KG1 (cell line): ENCODE measurements at places on chromosomes 1 and 21.

DNA sequence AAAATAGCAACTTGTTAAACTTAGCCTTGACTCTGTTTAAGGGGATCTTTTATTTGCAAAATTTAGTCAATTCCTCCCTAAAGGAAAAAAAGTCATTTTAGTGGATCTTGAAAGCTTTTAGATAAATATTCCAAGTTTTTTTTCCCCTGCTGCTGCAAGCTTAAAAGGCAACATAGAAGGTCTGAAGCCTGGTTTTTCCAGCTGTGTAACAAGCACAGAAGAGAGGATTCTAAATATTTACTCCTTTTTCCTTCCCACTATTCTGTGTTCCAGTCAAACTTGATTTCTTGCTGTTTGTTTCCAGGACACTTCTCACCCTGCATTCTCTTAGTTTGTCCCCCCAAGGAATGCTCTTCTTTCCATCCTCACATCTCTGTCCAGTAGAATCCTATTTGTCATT lies 86.7 kb downstream of the NFIA start:
- DNase-seq = no peak

DNA sequence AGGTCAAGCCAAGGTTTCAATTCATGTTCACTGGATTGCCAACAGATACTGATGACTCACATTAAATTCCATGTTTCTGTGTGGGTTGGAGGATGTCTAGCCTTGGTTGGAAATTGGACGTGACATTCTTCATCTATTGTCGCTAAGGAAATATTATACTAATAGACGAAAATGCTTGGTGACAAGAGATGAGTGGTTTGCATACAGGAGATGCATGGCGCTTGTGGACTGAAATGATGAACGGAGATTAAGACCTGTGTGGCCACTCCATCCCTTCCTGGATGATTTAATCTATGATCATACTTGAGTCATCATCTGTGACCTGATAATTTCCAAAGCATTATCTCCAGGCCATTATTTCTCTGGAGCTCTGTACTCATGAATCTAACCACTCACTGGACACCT lies 97.0 kb upstream of the CD34 start:
- DNase-seq = no peak

DNA sequence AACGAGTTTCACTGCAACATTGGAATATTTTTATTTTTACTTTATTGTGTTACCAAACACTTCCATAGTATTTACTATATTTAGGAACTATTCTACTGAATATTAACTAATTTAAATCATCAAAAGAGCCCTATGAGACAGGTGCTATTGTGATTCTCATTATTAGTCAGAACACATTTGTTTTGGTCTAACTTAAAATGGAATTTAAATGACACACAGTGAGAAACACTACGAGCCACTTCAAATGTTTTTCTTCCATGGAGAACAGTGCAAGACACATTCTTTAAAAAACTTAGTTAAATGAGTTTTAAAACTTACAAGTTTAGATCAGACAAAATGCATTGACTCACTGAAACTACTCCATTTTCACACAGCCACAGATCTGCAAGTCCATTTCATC lies 6.6 kb upstream of the TRAF3IP3 start:
- no peak for DNase-seq

GRCh38 chr1:30809514-30810263 lies 52.1 kb upstream of the LAPTM5 start:
- no peak for DNase-seq

DNA sequence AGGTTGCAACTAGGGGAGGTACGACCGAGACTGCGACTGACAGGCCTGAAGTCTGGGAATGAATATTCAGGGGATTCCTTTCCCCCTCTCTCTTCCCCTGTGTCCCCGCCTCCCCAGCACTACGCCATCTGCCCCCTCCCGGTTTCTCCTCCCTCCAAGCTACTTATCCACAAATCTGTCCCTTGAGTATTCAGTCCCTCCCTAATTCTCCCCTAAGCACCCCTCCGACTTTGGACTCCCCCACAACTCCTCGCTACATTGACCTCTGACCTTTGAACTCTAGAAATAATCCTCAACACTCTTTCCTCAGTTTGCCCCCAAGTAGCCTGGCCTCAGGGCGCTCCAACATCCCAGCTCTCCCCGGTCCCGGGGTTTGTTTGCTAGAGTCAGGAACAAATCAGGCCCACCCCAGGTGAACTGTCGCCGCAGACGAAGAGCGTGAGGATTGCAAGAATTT lies 393 bp downstream of the LYSMD1 start:
- DNase-seq = no peak

DNA sequence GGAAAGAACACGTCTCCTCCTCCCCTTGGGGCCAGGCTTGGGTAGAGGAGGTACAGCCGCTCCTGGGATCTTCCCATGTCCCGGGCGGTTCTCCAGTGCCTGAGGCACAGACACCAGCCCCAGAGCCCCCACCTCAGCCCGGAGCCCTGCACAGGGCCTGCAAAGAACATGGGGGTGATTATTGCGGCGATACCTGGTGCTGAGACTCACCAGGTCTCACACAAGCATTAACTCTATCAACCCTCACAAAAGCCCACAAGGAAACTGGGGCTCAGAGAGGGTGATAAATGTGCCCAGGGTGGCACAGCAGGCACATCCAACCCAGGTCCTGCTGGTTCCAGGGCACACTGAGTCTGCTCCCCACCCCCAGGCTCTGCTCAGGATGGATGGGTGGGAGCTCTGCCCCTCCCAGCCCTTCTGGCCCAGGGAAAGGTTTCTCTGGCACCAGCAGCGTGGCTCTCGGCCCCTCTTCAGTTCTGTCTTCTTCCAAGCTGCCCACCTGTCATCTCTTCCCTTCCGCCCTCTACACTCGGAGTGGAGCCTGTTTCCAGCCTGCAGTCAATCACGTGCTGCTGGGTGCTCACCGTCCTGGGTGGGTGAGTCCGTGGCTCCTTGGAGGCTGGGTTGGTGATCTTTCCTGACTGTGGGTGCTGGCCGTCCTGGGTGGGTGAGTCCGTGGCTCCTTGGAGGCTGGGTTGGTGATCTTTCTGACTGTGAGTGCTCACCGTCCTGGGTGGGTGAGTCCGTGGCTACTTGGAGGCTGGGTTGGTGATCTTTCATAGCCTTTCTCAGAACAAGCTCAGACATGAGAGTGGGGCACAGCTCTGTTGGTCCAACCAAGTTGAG lies 53.6 kb upstream of the AJAP1 start:
- DNase-seq = no peak

DNA sequence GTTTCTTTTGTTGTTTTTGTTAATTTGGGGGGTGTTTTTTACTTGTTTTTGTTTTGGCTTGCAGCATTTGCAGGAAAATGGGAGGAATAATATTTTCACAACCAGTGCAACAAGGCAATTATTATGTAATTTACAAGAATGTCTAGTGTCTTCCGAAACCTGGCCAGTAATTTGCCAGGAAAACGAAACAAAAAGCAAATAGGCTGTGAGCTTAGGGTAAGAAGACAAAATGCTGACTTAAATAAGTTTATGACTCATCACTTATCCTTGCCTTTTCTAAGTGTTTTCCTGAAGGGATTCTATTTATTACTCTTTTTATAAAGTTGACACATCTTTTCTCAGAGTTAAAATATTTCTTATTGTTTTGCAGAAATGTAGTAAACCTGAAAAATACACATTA lies 49.8 kb downstream of the KCNT2 start:
- DNase-seq = no peak

- no peak for DNase-seq
Measured at GRCh38 chr1:198096390-198096789, 60.4 kb upstream of the NEK7 start.

GRCh38 chr1:8866792-8867415 lies 11.6 kb downstream of the ENO1 start:
- no peak for DNase-seq

DNA sequence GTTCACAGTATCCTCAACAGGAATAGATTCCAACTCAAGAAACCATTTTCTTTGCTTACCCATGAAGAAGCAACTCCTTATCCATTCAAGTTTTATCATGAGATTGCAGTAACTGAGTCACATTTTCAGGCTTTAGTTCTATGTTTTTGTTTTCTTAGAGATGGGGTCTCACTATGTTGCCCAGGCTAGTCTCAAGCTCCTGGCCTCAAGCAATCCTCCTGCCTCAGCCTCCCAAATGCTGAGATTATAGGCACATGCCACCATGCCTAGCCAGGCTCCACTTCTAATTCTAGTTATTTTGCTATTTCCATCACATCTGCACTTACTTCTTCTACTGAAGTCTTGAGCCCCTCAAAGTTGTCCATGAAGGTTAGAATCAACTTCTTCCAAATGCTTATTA lies 143.3 kb upstream of the HP1BP3 start:
- DNase-seq = no peak

GRCh38 chr1:195434566-195435203 lies 1173.6 kb downstream of the KCNT2 start:
- DNase-seq = no peak

GRCh38 chr1:21630571-21631343 lies 38.4 kb downstream of the RAP1GAP start:
- DNase-seq = no peak

DNA sequence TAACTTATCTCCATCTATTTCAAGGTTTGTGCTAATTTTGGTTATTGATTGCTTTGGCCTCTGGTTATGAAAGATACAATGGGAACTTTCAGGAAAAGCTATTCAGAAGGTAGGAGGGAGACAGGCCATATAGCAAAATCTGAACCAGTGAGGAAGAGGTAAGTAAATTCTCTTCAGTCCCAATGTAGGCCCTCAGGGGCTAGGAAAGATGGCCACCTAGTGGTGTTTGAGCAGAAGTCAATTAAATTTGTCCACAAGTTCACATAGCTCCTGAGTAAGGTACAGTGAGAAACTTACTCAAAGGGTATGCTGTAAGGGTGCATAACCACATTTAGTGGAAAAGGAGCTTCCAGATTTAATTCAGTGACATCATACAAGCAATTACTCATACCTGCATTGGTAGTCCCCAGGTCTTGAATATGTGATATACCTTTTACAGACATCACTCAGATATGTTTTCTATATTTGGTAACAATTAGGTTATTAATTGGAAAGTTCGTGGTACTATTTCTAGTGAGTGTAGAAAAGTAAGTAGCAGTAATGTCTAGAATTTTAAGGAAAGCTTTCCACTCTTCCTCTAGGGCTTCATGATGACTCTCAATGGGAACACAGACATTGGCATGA lies 21.4 kb upstream of the FMO1 start:
- DNase-seq = peak; percentile 52

DNA sequence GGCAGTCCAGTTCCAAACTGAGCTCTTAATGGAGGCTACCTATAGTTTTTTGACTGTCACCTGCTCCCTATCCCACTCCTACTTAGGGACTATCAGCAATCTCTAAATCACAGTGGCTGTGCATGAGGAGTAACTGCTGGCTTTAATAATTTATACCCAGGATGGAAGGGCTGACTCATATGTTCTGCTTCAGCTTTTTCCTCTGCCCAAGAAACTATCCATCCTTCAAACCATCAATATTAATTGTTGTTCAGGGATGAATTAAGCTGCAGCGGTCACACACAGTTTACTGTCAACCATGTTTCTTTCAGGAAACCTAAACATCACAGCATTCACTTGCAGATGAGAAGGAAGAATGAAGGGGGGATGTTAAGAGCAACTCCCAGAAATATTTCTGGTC lies 9.0 kb upstream of the PGBD5 start:
- no peak for DNase-seq

DNA sequence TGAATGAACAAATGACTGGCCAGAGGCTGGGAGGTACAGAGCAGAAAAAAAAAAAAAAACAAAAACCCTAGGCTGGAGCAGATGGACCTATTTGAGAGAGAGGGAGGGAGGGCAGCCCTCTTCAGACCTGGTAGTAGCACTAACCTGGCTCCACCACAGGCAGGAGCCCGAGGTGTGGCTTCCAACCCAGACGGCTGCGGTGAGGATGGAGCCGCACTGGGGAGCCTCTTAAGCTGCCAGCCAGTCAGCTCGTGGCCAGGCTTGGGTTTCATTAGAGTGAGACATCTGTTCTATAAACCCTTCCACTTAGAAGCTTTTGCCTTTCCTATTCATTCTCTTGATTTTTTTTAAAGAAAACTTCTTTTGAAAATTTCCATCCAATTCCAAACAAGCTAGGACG lies 16.8 kb downstream of the LGR6 start:
- DNase-seq = no peak

DNA sequence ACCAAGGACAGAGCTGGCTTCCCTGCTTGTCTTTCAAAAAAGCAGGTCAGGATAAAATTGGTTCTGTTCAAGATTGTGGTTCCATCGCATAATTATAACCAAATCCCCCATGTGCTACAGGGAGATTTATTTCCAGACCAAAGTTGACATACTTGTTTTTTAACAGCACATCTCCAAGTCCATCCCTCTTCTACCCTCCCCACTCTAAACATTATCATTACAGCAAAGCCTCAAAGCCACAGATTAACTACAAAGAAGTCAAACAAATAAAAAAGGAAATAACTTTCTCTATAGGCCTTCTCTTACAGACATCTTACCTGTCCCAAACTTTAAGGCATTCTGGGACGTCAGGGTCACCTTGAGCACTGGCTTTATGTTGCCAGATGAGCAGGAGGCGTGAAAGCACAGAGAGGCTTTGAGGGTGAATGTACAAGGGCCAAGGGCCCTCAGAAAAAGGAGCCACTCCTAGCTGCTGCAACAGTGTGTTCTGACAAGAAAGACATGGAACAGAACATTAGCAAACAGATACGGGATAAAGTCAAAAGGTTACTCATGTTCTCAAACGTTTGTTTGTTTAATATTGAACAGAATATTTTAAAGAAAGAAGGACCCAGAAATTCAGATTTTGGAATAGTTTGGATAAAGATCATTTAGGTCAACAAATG lies 31.2 kb downstream of the UBR4 start:
- DNase-seq = no peak

DNA sequence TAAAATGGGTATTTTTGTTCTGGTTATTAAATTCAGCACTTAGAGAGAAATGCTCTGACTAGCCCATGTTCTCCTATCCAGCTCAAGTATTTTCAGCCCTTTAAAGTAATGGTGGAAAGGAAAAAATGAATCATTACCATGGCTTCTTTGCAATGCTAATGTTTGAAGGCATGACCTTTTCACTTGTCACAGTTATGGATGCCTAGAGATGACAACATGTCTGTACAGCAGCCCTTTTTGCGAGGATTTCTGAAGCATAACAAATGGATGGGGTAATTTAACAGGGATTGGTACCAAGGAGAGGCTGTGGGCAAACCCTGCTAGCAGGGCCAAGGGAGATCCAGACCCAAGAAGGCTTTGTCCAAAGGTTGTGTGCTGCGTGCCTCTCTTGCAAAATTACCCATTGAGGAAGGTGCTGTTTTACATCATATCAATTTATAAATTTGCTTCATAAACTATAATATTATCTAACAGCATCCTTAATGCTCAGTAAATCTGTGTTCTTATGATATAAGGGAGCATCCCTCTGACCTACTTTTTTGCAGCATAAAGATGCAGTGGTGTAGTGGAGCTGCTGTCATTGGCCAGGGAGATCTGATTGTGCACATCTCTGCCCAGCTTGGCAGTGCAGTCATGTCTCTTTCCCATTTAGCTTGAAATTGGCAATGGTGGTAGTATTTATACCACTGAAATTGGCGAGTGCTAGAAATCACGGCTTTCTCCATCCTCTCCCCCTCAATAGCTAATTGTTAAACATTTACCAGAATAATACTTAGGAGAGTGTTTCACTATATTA lies 327.1 kb downstream of the PCP4 start:
- DNase-seq = no peak
